ENCODE measurements at places on chromosomes 2 and 18.

DNA sequence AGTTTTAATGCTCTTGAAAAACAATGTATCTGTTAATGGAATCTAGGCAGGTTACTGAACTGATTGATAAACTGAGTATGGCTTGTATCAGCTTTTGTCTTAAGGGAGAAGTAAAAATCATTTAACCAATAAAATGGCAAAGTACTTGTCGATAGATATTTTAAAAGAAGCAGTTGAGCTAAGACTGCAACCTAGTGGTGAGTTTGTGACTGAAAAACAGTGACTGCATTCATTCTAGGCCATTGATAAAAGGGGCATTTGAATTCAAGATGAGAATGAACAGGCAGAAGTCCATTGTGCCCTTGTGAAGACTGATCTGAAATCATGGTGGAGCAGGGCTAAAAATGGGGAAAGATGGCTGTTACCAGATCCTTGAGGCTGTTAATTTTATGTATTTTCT lies 59.4 kb upstream of the MSTN start:
- no peak for DNase-seq

- DNase-seq: peak; percentile 37
Observed at GRCh38 chr2:28956890-28957289, 24.2 kb upstream of the TOGARAM2 start.

DNA sequence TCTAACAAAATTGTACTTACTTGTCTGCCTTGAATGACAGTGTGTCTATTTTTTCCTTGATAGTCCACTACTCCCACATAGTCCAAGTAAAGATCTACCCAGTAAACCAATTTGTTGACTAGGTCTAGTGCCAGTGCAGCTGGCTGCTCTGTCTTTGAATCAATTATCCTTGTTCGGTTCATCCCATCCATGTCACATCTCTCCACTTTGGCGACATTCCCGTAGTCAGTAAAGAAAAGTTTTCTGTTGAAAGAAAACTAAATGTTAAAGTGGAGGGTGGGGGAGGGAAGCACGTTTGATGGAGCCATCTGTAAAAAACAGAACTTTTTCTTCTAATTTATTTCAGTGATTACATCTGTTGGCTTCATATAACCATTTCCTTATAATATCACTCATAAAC lies 1068.8 kb downstream of the LRP1B start:
- DNase-seq: no peak

DNA sequence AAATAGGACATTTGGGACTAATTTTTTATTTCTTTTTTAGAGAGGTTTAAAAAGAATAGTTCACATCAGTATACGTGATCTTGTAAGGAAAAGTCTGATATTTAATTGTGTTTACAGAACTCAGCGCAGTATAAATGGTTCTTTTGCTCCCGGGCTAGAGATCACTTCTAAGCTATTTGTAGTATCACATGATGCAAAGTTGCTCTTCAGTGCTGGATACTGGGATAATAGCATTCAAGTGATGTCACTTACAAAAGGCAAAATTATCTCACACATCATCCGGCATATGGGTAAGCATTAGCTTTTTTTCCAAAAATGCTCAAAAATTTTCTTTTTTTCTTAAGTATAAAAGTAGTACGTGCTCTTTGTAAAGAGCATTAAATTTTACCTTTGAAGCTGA lies 37.4 kb upstream of the CYP20A1 start:
- DNase-seq: no peak

GRCh38 chr2:223267160-223267951 lies 215.4 kb downstream of the KCNE4 start:
- no peak for DNase-seq

DNA sequence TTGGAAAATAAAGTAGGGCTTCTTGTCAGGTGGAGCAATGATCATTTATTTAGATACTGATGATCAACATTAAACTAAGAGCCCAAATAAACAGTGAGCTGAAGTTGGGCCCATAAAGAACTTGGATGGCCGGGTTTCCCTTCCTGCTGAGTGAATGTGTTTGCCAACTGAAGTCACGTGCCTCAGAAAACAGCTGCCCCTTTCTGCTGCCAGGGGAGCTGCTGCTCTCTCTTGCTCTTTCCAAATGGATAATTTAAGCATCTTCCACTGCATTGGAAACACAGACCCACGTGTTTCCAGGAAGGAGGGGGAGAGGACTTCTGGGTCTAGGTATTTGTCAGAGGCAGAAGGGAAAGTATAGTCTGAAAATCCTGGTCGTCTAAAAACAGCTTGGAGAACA lies 22.9 kb upstream of the NCKAP5 start:
- no peak for DNase-seq

DNA sequence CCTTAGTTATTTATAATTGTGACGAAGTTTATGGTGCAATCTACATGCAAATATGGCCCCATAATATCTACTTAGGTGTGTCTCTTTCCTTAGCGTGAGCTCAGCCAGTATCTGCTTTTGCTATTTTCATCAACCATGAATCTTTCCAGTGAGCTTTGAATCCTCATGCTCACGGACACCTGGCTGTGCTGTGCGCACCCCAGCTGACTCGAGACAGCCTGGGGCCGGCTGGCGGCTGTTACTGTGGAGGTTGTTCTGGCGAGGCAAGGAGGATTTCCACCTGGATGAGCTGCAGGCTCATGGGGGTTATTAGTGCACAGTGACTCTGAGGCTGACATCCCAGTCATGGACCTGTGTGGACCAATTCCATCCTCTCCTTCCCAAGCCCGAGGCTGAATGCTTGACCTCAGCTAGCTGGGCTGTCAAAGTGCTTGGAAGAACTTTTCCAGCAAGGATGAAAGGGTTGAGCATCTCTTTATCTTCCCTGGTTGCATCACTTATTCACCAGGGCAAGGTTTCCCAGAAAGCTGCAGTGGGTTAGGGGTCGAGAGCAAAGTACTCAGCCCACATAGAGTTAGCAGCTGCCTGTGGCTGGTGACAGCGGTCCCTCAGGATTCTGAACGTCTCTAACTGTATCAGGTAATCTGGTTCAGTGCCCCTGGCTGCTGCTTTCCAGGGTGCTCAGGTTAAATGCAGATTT lies 141.7 kb downstream of the ARL4C start:
- DNase-seq: no peak

DNA sequence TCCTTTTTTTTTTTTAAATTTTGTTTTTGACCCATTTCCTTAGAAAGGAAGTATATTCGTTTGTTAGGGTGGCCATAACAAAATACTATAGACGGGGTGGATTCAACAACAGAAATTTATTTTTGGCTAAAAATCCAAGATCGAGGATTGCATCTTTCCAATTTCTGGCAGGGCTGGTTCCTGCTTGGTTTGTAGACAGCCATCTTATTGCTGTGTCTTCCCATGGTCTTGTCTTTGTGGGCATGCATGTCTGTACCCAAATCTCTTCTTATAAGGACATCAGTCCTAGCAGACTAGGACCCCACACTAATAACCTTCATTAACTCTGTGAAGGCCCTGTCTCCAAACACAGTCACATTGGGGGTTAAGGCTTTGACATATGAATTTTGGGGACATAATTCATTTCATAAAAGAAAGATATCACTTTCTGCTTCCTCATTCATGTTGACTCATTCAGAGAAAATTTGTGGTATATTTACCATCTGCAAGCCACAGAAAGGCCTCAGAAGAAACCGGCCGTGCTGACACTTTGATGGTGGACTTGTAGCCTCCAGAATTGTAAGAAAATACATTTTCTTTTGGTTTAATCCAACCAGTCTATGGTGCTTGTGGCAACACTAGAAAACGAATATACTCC lies 262.1 kb downstream of the LPIN1 start:
- DNase-seq: no peak

GRCh38 chr2:85678794-85679672 lies 11.0 kb upstream of the SFTPB start:
- DNase-seq: peak; percentile 80

DNA sequence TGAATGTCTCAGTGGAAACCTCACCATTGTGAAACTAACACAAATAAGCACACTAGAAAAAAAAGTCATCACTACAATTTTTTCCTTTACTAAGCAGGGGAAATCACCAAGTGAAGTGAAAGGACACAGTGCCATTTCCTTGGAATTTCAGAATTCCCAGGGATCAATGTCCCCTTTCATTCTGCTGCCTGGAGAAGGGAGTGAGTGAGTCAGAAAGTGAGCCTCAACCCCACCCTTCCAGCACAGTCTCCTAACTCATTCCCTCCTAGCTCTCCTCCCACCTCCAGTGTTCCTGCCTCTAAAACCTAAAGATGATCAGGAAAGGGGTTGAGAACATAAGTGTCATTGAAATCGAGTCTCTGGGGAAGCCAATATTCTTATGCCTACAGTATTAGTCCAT lies 608.5 kb downstream of the RNF144A start:
- no peak for DNase-seq

DNA sequence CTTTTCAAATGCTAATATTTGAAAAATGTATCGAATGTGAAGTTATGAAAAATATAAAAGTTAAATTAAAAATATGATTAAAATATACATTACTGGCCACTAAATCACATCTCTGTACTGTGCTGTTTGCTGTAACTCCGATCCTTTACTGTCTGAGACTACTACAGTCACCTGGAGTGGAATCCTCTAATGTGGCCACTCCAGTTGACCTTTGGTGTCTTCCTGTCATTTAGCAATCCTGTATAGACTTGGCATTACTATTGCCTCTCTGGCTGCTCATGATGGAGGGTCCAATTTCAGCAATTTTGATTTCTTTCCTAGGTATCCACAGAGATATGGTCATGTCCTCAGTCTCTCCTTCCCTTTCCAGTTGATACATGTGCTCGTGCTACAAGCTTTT lies 560.0 kb downstream of the CCDC85A start:
- no peak for DNase-seq

DNA sequence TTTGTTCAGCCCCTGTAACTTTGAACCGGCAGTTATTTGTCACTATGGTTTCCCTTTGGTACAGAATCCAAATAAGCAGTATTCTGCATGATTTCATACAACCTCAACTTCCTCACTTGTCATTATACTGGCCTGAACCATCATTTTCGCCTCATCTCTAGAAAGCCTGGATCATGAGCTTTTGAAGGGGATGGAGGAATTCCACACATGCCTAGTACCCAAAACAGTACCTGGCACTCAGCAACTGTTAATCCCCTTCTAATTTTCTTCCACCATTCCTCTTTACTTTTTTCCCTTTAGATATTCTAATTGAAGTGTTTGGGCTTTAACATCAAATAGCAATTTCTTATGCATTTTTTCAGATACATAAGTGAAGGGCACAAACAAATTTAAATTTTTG lies 1574.4 kb upstream of the NXPH2 start:
- DNase-seq: no peak

- DNase-seq: no peak
Observed at GRCh38 chr2:40220177-40220925, 231.5 kb downstream of the SLC8A1 start.

- DNase-seq: no peak
Observed at GRCh38 chr2:28465148-28465885, 30.5 kb upstream of the PLB1 start.

GRCh38 chr18:78542204-78542603 lies 437.4 kb upstream of the SALL3 start:
- DNase-seq: no peak

DNA sequence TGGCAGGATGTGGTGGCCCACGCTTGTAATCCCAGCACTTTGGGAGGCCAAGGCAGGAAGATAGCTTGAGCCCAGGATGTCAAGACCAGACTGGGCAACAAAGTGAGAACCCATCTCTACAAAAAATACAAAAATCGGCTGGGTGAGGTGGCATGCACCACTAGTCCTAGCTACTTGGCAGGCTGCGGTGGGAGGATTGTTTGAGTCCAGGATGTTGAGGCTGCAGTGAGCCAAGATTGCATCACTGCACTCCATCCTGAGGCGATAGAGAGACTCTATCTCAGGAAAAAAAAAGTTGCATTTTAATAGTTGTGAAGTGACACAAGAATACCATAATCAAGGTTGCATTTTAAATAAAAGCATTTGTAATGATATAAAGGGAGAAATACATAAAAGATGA lies 124.1 kb upstream of the SLC38A11 start:
- DNase-seq: no peak

- DNase-seq: no peak
Observed at GRCh38 chr2:195984923-195985726, 83.5 kb downstream of the DNAH7 start.

DNA sequence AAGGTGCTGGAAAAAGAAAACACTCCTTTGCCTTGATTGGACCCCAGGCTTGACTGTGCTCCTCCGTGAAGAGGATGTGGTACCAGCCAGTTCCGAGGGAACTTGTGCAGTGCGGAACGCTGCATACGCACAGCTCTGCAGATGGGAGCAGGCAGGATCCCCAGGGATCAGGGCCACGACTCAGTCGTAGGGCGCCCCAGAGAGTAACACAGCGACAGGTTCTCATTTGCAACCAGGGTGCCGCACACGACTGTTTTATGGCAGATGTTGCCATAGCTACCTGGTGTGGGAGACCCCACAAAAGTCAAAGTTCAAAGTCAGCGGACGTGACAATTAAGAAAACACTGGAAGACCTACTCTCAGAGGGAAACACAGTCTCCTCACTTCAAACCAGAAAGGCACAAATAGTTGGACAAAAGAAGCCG lies 779 bp downstream of the MALL start:
- DNase-seq: no peak

DNA sequence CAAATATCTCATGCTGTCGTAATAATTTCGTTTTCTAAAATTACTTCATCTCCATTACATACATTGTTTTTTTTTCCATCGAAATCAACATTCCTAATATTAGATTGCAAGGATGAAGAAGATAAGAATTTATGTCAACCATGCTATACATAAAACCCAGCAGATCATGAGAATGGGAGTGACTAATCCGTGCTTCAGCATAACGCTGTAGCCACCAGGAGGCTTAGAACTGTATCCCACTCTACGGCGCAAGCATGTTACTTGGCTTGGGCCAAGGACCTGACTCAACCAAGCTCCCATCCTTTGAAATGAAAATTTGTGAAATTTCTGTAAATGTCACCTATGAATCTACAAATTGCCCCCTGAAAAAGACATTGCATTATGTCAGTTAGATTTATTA lies 392.5 kb downstream of the FIGN start:
- no peak for DNase-seq

- DNase-seq: no peak
Observed at GRCh38 chr2:203928849-203929248, 7.7 kb upstream of the ICOS start.

GRCh38 chr2:172671501-172671900 lies 64.1 kb upstream of the RAPGEF4 start:
- DNase-seq: no peak

DNA sequence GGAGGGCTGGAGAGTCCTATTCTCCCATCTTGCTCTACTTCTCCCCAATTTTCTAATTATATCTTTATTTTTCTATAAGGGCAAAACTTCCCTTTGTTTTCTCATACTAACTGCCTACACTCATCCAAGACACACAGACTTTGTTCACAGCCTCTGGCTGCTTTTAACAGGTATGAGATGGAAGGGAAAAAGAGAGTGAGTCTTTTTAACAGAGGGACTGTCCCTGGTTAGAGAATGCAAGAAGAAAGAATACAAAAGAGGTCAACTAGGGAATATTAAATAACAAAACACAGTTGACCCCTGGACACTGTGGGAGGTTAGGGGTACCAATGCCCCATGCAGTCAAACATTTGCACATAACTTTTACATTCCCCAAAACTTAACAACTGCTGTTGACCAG lies 41.8 kb downstream of the SP100 start:
- DNase-seq: no peak

- DNase-seq: no peak
Observed at GRCh38 chr2:201806442-201807170, at the start of gene CDK15. TSS of gene CDK15 (plus strand) at chr2:201806537. CDS start at chr2:201806665, 128 bp downstream.

- DNase-seq: no peak
Observed at GRCh38 chr2:198375083-198375410, 570.7 kb downstream of the PLCL1 start.

GRCh38 chr2:21361384-21361783 lies 237.6 kb downstream of the TDRD15 start:
- no peak for DNase-seq

All from activated T-cell treated with anti-CD3 and anti-CD28 coated beads, Interleukin-2, amount 50 U/mL, for 1 hour (primary cell).